ENCODE measurements at places on chromosomes 11 and 22.
A peak's percentile ranks its signal among the peaks of the same experiment; 100 is the strongest.

GRCh38 chr11:20474882-20475517 lies 87.5 kb downstream of the PRMT3 start:
- DNase-seq: no peak

- DNase-seq: peak; percentile 59
Measured at GRCh38 chr11:66951927-66952337, 6.3 kb downstream of the PC start.

DNA sequence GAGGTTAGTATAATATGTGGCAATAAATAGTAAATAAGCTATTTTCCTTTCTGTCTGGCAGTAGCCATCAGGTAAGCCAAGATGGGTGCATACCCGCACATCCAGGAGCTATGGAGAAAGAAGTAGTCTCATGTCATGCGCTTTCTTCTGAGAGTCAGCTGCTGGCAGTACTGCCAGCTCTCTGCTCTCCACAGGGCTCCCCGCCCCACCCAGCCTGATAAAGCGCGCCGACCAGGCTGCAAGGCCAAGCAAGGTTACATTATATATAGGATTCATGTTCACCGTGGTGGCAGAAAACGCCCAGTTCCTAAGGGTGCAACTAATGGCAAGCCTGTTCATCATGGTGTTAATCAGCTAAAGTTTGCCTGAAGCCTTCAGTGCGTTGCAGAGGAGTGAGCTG lies 126.2 kb downstream of the ATG16L2 start:
- DNase-seq: no peak

GRCh38 chr11:19605520-19606371 lies 106.9 kb upstream of the NAV2 start:
- peak; percentile 14 for DNase-seq

DNA sequence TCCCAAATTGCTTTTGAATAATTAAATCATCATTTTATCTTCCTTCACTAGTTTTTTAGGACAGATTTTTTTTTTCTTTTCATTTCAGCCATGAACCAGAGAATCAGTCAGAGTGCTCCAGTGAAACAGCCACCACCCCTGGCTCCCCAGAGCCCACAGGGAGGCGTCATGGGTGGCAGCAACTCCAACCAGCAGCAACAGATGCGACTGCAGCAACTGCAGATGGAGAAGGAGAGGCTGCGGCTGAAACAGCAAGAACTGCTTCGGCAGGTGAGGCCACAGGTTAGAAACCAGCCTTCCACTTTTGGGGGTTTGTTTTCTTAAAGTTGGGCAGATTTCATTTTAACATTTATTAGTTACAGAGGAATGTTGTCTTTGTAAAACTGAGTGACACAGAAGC lies 95.6 kb downstream of the YAP1 start:
- no peak for DNase-seq

- DNase-seq: no peak
Measured at GRCh38 chr11:29447821-29448220, 569.0 kb downstream of the KCNA4 start.

GRCh38 chr11:65429068-65429681 lies 6.6 kb downstream of the NEAT1 start:
- no peak for DNase-seq

- no peak for DNase-seq
Measured at GRCh38 chr11:104064034-104064630, 27.7 kb downstream of the DDI1 start.

GRCh38 chr22:46484861-46485595 lies 52.4 kb downstream of the CELSR1 start:
- no peak for DNase-seq

GRCh38 chr11:127052404-127052803 lies 51.8 kb upstream of the KIRREL3 start:
- no peak for DNase-seq

DNA sequence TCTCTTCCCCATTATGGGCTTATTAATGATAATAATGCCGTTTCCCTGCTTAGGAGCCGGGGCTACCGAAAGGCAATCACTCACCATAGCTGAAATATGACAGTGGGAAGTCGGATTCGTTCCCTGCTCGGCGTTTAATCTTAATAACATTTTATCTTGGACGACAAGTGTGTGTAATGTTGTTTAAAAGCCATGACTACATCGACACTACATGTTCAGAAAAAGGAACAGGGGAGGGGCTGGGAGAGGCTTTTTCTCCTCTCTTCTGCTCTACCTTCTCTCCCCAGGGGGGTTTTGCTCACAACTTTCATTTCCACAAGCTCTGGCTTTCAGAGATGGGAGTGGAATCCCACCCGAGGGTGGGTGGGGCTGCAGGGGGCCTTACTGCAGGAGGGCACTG lies 105.5 kb downstream of the DSCAML1 start:
- DNase-seq: peak; percentile 56
